CD4-positive, alpha-beta T cell treated with Interleukin-17A for 1 hour (primary cell): ENCODE measurements at places on chromosomes 1 and 21.

DNA sequence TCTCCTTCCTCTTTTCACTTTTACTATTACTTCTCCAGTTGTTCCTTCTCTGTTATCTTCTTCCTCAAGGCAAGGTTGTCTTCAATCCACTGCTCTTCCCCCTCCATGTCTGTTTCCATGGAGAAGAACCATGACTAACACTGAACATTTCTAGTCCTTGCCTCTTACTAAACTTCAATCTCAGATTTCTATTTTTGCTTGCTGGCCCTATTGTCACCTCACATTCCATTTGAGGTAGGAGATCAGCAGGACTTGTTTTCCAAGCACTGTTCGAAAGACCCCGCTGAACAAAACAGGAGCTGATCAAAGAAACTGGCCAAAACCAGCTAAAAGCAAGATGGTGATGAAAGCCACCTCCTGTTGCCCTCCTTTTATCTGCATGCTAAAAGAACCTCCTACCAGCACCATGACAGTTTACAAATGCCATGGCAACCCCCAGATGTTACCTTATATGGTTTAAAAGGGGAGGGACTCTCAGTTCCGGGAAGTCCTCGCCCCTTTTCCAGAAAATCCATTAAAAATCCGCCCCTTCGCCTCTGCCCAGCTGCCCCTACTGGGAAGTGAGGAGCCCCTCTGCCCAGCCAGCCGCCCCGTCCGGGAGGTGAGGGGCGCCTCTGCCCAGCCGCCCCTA lies 22.6 kb downstream of the GON4L start:
- DNase-seq, result no peak

DNA sequence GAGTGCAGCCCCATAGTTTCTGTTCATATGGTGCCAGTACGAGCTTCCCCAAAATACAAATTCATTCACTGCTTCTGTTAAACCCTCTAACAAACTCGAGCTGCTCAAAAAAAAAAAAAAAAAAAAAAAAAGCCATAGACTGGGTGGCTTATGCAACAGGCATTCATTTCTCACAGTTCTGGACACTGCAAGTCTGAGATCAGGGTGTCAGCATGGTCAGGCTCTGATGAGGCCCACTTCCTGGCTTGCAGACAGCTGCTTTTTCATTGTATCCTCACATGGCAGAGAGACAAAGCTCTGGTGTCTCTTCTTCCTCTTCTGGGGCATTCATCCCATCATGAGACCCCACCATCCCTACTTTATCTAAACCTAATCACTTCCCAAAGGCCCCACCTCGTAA lies 121.6 kb downstream of the PTBP2 start:
- DNase-seq, result no peak

GRCh38 chr1:218665221-218665620 lies 320.1 kb downstream of the TGFB2 start:
- no peak for DNase-seq

DNA sequence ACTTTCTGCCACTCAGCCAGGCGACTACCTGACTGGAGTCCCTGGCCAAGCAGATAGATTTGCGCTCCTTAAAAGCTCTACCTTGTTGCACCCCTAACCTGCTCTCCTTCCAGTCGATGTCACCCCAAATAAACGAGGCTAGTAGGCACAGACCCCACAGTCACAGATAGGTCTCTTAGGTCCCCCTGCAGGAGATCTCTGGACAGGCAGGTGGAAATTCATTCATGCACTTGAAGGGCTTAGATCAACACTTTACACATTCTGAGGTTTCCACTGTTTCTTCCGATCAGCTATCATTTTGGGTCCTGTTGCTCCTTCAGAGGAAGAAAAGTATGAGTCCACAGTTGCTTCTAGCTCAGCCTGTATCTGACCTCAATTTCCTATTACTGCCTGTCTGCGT lies 272.6 kb upstream of the FMN2 start:
- peak; percentile 15 for DNase-seq

- no peak for DNase-seq
Measured at GRCh38 chr1:104621221-104621620, 871.5 kb downstream of the AMY1C start.

DNA sequence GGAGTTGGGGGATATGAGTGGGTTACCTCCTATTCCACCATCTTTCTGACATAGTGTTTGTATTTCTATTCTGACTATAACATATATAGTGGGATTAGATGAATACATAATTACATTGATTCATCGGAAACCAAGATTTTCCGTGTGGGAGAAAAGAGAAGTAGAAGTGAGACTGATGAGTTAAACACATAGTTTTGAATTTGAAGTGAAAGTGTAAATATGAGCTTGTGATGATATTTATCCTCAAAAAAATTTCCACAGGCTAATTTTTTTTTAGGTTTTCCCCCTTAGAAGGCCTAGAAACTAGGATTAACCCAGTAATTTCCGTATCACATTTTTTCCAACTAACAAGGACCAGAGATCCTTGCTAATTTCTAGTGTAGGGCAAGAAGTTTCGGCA lies 6.9 kb downstream of the CD1B start:
- no peak for DNase-seq
